GF-D8 (cell line): ENCODE measurements at places on chromosomes 7 and 10.

- peak; percentile 97 for DNase-seq
Measured at GRCh38 chr10:29257106-29257783, 31.6 kb upstream of the LYZL1 start.

- DNase-seq, result no peak
Measured at GRCh38 chr10:693506-693905, 4.0 kb upstream of the DIP2C start.

GRCh38 chr7:108178398-108178797 lies 48.2 kb upstream of the LAMB4 start:
- no peak for DNase-seq

DNA sequence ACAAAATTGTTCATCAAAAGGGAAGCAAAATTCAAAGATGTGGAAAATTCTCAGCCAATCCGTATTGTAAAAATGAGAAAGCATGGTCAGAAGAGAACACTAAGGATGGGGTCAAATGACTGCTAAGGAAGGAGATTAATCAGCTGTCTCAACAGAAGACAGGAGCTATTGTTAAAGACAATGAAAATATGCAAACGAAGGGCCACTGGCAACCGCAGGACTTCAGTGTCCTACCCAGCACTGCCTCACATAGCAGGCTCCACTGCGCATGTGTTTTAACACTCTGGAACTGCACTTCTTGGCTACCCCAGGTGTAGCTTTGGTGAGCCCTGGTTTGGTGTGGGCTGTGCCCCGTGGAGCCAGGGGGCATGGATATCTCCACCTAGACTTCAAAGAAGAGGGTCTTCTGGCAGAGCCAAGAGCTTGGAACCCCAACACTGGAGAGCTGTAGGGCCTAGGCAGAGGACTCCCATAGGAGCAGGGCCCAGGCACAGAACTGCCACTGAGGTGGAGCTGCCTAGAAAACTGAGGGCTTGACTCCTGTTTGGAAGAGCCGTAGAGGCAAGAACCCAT lies 176.2 kb upstream of the GDF10 start:
- DNase-seq, result no peak

DNA sequence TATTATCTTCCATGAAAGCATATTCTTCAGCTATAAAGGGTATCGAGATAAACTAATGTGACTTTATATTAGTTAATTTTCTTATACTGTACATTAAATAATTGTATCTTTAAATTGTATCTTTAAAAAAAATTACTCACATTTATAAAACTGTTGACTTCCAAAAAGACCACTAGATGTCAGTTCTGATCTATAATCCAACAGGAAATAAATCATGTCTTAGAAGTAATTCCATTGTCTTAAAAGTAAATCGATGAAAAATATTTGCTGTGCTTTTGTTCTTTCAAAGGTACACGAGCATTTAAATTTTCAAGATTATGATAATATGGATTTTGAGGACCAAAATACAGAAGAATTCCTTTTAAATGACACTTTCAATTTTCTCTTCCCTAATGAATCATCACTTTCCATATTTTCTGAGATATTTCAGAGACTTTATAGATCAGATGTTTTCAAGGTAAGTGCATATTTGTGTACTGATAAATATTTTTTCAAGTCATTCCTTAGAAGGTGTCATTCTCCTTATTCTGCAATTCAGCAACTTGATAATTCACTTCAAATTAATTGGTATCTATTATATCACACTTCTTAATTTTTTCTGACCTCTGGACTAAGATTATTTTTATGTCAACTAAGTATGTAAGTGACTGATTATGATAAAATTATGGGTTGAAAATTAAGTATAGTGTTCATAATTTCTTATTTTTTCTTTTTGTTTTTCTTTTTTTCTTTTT lies 138.5 kb downstream of the CPED1 start:
- DNase-seq, result no peak

DNA sequence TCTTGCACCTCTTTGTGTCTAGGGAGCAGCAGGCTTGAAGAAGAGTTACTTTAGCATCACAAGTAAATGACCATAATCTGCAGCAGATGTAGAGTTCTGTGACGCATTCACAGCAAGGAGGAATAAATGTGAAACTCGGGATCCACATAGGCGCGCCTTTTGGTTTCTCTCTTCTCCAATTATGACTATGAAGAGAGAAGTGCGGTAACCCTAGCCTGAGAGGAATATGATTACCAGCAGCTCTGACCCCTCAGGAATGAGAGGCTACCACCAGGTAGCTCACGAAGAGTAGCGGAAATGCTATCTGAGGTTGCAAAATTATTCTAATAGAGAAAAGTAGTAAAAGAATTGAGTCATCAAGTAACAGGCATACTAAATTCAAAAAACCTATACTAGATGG lies 25.2 kb upstream of the DMTF1 start:
- DNase-seq, result no peak

GRCh38 chr10:106267591-106267990 lies 896.9 kb downstream of the SORCS1 start:
- DNase-seq, result no peak

- DNase-seq, result no peak
Measured at GRCh38 chr10:60883187-60883586, 60.8 kb downstream of the RHOBTB1 start.

- no peak for DNase-seq
Measured at GRCh38 chr7:152363798-152364197, 72.0 kb downstream of the KMT2C start.

GRCh38 chr7:46024263-46024916 lies 103.3 kb upstream of the IGFBP3 start:
- DNase-seq, result no peak

- peak; percentile 97 for DNase-seq
Measured at GRCh38 chr10:92757066-92757710, 67.4 kb downstream of the HHEX start.

GRCh38 chr10:55410415-55410885 lies 609.4 kb upstream of the PCDH15 start:
- DNase-seq, result no peak

- no peak for DNase-seq
Measured at GRCh38 chr7:158725506-158725800, 20.8 kb upstream of the NCAPG2 start.

DNA sequence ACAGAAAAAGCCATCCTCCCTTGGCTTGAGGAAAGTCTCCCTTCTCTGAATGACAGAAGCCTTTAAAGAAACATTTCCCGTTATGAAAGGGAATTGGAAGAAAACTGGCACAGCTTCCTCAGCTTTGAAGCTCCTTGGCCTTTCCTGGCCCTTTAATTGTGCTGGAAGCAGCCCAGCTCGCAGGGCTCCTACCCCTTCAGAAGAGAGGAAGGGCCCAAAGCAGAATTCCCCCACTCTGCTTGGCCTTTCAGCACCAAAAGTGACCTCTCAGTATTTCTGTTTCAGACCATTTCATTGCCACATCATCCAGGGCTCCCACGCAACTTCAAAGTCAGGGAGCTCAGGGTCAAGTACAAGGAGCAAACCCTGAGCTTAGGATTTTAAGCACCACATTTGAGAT lies 4.2 kb downstream of the AFAP1L2 start:
- DNase-seq, result no peak

DNA sequence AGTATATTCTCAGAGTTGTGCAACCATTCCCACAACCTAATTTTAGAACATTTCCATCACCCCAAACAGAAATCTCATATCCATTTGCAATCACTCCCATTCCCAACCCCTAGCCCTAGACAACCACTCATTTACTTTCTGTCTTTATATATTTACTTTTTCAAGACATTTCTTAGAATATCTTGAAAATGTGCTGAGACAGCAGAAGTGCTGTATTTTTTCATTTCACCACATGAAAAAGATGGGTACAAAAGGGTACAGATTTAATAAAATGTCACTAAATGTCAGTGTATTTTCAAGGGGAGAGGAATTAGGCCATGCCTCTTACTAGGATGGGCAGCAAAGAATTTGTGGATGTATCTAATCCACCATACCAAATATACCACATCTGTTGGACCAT lies 51.6 kb upstream of the CCDC6 start:
- DNase-seq, result no peak

GRCh38 chr7:106480616-106481031 lies 180.3 kb downstream of the CCDC71L start:
- DNase-seq, result no peak

DNA sequence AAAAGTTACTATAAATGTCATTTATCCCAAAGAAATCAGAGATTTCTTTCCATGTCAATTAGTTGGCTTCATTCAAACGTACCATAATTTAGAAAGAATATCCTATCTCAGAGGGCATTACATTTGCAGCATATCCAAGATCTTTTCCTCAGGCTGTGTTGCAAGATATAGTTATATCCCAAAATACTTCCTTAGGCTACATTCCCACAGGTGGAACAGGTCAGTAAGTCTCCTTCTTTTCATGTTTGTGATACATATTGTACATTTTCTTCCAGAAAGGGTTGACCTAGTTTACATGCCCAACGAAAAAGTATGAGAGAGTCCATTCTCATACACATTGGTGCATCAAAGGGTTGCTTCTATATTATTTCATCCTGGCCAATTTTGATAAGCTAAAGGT lies 26.9 kb upstream of the VWA2 start:
- DNase-seq, result no peak

- DNase-seq, result no peak
Measured at GRCh38 chr7:68512466-68512865, 1085.8 kb upstream of the AUTS2 start.

DNA sequence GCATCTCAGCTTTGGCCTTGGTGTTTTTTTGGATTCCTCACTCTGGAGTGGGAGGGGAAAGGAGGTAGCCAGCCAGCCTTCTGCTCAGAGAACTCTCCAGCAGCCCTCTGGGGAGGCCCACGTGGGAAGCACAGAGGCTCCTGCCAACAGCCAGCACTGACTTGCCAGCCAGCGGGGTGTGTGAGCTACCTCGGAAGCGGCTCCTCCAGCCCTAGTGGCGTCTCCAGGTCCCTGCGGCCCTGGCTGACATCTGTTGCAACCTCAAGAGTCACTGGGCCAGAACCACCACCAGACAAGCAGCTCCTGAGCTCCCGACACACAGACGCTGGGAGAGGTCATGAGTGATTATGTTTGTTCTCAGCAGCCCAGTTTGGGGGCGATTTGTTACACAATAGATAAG lies 180.2 kb upstream of the FZD8 start:
- DNase-seq, result no peak

- no peak for DNase-seq
Measured at GRCh38 chr10:58545427-58545826, 32.8 kb downstream of the BICC1 start.

GRCh38 chr7:100132697-100133151 lies 6.0 kb downstream of the MBLAC1 start:
- peak; percentile 34 for DNase-seq

DNA sequence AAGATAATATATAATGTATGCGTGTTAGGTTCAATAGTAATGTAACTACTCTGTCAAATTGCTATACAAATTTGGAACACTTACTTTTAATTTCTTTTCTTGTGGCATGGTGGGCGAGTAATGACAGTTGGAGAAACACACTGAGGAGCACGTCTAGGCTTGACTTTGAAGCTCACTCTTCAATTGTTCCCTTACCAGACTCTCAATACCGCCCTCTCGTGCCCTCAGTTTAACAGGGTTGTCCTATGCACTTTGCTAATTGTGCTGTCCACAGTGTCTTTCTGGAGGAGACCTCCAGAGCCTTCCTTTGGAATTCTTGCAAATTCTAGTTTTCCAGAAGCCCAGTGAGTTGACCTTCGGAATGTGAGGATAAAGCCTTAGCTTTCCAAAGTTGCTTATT lies 107.2 kb upstream of the RELN start:
- no peak for DNase-seq

- DNase-seq, result no peak
Measured at GRCh38 chr10:27542812-27543211, 38.7 kb downstream of the RAB18 start.

DNA sequence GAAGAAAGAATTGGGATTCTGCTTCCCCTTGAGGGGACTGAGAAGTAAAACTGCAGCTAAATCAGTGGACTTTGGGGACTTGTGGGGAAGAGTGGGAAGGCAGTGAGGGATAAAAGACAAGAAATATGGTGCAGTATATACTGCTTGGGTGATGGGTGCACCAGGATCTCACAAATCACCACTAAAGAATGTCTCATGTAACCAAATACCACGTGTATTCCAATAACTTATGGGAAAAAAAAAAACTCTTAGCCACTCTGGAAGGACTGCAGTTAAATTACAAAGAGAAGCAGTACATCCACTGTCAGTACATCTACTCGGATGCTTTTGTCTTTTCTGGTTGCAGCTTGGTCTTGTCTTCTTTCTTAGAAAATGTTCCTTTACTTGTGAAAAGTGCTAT lies 27.4 kb upstream of the GOT1 start:
- DNase-seq, result no peak

- no peak for DNase-seq
Measured at GRCh38 chr7:29254591-29254990, 60.0 kb downstream of the CHN2 start.

DNA sequence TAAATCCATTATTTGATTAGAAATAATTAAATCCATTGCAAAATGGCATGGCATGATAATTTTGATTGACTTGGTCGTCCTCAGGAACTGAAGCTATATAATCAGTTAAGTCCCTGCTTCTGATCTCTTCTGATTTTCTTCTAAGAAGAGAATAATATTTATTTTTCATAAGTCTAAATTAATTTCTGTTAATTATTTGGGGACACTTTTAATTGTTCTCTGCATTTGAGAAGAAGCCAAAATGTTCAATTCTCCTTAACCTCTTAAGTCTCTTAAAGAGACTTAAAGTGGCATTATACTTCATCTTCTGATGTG lies 67.2 kb downstream of the CAV1 start:
- no peak for DNase-seq

DNA sequence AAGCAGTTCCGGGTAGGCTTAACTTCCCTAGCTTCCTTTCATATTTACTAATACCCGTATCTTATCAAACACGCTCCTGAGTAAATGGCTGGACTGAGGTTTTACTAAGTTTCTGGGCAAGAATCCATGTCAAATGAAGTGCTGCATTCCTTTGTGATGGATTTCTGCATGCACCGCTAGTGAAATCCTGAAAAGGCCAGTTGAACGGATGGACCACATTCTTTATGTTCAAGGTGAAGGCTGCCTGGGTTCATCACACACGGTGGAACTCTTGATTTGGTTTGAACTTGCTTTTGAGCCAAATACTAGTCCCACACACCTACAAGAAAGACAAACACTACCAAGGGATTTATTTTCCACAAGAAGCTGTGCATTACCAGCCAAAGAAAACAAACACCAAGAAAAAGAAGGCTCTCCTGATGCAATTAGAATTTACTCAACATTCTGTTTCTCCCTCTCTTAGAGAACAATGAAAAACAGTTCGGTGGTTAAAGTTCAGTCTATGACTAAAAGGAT lies 255.0 kb upstream of the SEMA3C start:
- no peak for DNase-seq

- no peak for DNase-seq
Measured at GRCh38 chr10:61901829-61902444, 438 bp downstream of the ARID5B start.

DNA sequence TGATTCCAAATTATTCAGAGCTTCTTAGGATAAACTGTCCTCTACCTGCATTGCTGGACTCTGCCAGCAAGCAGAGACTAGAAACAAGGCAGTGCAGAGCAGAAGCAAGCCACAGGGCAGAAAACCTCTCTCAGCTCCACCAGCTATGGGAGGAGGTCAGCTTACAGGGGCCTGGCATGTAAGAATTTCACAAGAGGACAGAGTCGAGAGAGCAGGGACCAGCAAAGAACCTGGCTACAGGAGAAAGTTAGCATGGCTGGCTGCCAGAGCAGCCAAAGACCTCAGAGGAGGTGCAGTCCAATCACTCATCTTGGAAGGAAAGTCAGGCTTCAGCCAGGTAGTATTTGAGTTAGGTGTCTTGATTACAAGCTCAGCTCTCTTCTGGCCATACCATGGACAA lies 62.9 kb downstream of the ENO4 start:
- DNase-seq, result no peak
